ENCODE measurements at places on chromosomes 13 and 19.

DNA sequence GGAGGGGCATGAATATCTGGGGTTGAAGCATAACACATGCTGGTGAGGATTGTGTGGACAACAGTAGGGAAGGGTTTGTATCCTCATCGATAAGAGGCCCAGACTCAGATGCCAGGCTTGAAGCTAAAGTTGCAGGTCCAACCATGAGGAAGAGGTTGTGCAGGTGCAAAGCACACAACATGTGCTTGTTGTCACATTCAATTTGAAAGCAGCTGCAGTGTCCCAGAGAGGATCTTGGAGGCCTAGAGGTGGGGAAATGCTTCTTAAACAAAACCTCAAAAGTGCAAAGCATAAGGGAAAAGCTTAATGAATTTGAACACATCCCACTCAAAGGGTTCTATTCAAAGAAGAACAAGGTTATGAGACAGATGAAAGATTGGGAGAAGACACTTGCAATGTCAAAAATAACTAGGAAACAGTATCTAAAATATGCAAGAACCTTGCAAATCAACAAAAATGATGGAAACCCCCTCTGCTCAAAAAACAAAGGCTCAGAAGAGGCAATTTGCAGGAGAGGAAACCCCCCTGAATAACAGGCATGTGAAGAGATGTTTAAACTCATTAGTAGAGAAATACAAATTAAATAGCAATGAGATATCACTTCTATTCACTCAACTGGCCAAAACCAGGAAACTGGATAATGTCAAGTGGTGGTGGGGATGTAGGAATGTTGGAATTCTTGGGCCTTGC is 187.1 kb downstream of the KATNAL1 start:
- no peak for DNase-seq

GRCh38 chr13:40758811-40759210 is 12.2 kb downstream of the MRPS31 start:
- DNase-seq, result no peak

GRCh38 chr19:55459950-55460657 is 1.3 kb downstream of the ISOC2 start:
- no peak for DNase-seq

DNA sequence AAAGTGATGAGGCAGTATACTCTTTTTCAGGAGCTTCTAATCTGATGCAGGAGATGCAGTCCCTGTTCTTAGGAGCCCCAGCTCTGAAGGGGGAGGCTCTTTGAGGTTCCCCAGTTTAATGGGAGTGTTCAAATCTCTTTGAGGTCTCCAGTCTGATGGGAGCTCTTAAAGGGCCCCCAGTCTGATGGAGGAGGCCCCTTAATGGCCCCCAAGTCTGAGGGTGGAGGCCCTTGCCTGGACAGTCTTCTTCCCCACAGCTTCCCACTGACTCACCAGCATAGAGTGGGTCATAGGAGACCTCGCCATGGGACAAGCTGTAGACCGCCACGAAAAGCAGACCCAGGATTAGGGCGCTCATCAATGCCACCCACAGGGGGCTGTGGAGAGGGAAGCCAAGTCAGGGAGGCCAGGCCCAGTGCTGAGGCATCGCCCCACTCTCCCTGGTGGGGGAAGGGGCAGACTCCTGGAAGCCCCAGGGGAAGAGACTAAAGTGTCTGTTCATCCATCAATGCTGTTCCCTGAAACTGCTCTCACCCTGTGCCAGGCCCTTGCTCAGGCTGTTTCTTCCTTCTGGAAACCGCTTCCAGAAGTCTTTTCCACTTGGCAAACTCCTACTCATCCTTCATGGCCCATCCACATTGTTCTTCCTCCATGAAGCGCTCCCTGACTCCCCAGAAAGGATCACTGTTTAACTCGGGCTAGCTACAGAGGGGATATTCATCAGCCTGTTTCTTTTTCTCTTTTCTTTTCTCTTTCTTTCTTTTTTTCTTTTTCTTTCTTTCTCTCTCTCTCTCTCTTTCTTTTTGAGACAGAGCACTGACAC is 2.1 kb downstream of the TM6SF2 start:
- no peak for DNase-seq

- DNase-seq, result no peak
Observed at GRCh38 chr13:41608111-41608838, 150.9 kb downstream of the RGCC start.

- no peak for DNase-seq
Observed at GRCh38 chr13:95216182-95216581, 85.1 kb downstream of the ABCC4 start.

- peak; percentile 17 for DNase-seq
Observed at GRCh38 chr19:10353793-10354391, 14.5 kb upstream of the ICAM3 start.

DNA sequence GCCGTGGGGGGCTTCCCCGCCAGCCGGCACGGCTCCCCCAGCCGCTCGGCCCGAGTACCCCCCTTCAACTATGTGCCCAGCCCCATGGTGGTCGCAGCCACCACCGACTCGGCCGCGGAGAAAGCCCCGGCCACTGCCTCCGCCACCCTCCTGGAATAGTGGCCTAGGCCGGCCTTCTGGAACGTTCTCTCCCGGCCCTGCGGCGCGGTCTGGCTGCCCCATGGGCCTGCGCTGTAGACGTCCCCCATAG is 9.0 kb downstream of the C19orf25 start:
- no peak for DNase-seq
